NCI-H345 (cell line): ENCODE measurements at places on chromosomes 5 and 9.

- no peak for DNase-seq
These were observed 181.1 kb upstream of the WWC1 start for GRCh38 chr5:168110384-168110783.

DNA sequence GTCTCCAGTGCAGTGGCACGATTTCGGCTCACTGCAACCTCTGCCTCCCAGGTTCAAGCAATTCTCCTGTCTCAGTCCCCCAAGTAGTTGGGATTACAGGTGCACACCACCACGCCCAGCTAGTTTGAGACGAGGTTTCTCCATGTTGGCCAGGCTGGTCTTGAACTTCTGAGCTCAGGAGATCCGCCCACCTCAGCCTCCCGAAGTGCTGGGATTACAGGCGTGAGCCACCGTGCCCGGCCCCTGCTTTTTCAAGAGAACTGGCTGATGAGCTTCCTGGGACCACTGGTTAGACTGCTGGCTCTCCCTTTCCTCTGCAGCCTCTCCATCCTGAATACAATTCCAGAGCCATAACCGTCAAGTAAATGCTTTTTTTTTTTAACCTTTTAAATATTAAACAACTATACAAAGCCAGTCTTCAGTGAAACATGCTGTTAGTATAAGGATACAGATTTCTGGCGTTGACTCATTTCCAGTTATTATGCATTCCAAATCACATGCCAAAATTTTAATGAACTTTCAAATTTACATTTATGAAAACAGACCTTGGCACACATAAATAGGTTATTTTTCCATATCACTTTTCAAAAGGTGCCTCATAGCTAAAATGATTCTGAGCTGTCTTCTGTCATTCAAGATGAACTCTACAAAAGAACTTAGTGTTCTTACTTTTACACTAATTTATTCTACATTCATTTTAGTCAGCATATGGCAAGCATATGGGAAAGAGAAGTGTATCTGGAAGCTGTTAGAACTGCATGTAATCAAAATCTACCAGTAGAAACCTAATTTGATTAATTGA lies 116.0 kb downstream of the MLLT3 start:
- DNase-seq = no peak

DNA sequence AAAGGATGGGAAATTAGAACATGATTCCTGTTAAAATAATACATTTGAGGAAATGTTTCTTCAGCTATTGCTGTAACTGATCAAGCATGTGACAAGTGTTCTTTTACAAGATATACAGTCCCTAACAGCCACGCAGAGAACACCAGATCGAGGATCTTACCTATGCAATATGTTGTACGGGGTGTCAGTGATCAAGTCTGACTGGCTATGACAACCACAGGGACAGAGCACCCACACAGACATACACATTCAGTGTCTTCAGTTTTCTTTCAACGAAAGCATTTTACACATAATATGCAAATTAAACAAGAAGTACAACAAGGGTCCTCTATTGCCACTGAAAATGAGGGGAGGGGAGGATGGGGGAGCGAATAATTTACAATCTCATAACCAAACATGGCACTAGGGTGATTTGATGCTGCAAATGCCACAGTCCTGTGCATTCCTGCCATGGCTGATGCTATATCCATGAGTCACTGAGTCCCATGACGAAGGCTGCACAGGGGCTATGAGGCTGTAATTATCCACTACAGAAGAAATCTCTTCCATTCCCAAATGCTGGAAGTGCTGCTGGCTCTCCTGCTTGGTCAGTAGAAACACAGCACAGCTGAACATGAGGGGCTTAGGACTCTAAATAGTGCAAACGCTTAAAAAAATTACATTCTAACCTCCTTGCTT lies 118.2 kb downstream of the KLHL3 start:
- no peak for DNase-seq

- no peak for DNase-seq
These were observed 45.3 kb upstream of the NAA35 start for GRCh38 chr9:85895685-85896084.

DNA sequence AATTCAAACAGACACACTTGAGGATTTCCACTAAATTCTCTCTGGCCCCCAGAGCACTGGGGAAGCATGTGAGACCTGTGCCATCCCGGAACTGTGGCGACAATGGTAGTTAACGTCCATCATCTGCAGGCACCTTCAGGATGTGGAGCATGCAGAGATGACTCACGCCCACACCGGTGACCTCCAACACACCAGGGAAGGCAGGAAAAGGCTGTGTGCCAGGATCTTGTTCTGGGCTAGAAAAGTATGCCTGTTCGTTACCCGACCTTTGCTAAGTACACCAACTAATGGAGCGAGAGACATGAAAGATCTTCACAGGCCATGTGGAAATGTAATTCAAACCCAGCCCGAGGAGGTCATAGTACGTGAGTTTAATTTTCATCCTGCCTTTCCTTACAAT lies 208.8 kb downstream of the MELK start:
- no peak for DNase-seq

DNA sequence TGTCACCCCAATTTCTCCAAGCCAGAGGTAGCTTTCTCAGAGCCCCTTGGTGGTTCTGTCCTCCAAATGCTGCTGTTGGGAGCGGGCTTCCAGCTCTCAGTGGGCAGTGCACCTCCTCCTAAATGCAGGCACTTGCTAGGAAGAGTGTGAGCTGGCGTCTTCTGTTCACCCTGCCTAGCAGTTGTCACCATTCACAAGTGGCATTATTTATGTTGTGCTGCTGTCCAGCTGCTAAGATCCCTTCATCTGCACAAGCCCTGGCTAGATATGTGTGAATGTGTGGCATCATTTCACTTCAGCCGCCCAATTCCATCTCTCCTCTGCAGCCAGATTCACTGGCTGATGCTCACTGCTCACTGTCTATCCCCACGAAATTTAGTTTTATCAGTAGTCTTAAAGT lies 43.7 kb downstream of the SLC36A1 start:
- no peak for DNase-seq

- DNase-seq = no peak
These were observed 97.5 kb downstream of the PIP5K1B start for GRCh38 chr9:68802525-68803015.
